Esophagus squamous epithelium (tissue), 5 donors: ENCODE measurements at places on chromosomes 4 and X.

DNA sequence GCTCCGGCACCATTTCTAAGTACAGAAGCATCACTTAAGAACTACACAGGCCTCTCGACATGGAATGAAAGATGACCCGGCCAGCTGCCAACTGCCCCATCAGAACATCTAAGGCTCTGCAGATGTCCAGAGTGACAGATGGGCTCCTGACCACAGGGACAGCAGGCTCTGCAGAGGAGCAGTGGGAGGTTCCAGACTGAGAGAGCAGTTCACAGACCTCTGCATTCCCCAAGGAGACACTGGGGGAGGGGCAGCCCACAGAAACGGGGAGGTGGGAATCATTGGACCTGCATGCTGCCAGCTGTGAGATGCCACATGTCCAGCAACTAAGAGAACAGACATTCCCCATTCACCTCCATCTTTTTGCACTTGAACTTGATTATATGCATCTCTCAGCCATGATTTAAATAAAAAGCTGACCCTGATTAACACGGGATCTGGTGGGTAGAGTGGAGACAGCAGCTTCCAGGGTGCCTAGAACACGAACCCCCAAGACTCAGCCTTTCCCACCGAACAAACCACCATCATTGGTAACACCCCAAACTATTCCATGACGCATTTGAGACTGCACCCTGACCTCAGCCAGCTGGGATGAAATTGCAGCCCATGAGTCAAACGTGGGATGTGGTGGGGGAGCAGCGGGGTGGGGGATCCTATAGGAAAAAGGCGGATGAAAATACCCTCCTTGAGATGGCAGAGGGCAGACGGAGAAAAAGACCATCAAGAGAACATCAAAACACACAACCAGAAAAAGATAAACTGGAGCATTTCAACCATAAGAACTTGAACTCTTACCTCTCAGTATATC is 47.2 kb downstream of the AFAP1 start:
- no peak for DNase-seq

DNA sequence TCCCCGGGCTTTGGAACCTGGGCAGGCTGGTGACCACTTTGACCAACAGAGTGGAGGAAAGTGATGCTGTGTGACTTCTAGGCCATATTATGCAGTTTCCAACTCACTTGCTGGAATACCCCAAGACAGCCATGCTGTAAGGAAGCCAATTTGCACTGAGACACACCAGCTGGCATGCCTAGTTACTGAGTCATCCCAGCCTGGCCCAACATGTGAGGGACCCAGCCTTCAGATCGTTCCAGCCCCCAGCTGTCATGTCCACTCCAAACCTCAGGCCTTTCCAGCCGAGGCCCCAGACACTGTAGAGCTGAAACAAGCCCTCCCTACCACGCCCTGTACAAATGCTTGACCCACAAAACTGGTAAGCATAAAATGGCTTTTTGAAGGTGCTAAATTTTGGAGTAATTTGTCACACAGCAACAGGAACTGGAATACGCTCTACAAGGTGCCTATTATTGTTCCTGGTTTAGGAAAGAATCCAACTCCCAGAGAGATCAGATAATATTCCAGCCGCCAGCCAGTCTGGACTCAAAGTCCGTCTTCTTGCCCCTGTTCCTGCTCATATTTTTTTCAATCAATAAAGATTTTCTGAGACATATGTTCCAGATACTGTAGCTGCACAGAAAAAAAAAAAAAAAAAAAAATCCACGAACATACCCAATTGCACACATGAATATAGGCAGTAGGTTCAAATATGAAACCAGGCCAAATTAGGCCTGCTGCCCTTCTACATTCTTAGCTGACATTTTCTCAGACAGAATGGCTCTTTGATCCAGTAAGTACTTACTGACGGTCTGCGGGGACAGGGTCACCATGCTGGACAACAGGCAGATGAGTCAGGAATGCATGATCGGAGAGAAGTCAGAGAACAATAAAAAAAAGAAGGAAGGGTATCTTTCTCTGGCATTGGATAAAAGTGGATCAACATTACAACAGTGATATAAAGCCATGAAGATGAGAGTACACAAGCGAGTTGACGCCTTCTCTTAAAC is 35.1 kb downstream of the SH3KBP1 start:
- no peak for DNase-seq

- no peak for DNase-seq
Measured at GRCh38 chr4:185567381-185568376, 32.4 kb upstream of the PDLIM3 start.

DNA sequence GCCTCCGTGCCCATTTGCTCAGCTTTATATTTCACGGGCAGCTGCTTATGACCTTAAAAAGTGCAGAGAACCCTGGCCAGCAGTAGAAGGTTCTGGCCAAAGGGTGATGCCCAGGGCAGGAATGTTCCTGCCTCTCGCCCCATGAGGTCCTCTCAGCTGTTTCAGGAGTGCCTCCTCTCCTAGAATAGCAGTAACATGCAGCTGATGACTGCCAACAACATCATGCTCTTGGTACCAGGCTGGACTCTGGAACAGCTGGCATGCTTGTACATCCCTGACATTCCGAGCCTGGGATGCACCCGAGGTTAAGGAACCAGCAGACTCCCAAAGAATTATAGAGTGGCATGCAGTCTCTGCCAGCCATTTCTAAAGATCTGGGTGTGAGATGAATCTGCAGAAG is 11.7 kb upstream of the TENM3 start:
- no peak for DNase-seq

DNA sequence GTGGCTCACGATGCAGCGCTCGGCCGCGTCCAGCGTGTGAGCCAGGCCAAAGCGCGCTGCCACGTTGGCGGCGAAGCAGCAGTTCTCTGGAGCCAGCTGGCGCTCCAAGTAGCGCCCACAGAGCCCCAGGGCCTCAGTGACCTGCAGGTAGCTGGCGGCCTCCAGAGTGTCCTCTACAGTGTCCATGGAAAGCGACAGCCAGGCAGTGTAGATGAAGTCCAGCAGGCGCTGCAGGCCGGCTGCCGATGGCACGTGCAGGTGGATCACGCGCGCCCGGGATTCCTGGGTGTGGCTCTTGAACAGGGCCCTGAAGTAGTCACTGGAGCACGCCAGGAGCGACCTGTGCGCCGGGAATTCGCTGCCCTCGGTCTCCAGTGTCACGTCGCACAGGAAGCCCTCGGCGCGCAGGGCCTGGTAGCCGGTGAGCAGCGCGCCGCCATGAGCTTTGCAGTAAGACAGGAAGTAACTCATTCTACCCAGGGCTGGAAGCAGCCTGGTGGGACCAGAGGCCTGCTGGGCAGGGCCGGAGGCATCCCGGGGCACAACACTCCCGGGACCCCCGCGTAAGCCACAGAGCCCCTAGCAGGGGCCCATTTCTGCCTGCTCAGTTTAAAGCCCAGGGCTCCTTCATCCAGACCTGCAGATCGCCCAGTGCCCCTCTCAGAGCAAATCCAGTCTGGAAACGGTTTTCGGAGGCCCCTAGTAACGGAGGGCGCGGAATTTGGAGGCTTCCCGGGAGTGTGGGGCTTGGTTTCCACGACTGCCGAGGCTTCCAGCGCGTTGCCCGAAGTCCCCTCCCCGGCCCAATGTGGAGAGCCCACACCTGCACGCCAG is 595 bp downstream of the KLHL34 start:
- no peak for DNase-seq

DNA sequence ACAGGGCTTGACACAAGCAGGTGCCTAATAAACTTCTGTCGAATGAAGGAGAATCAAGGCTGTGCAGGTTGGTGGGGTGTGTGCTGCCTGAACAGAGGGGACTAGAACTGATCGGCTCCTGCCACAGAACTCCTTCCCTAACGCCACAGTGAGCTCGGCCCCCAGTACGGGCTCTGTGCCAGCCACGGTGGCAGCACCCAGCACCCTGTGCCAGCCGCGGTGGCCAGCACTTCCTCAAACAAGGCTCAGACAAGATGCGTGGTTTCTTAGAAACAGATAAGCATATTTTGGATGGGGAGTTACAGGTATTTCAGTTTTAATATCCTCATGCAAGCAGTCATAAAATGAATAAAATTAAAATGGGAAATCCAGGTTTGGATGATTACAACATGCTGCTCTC is 26.0 kb upstream of the C4orf50 start:
- no peak for DNase-seq

- no peak for DNase-seq
Measured at GRCh38 chrX:47749185-47749967, 87.3 kb upstream of the ZNF81 start.

DNA sequence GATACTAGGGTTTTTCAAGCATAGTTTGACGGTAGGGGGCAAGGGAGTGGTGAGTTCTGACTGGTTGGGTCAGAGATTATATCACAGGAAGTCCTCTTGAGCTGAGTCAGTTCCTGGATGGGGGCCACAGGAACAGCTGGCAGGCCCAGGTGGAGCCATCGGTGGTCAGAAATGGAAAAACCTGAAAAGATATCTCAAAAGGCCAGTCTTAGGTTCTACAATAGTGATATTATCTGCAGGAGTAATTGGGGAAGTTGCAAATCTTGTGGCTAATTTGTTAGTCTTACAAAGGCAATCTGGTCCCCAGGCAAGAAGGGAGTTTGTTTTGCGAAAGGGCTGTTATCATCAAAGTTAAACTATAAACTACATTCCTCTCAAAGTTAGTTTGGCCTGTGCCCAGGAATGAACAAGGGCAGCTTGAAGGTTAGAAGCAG is 159.3 kb downstream of the PTCHD1 start:
- DNase-seq = no peak

DNA sequence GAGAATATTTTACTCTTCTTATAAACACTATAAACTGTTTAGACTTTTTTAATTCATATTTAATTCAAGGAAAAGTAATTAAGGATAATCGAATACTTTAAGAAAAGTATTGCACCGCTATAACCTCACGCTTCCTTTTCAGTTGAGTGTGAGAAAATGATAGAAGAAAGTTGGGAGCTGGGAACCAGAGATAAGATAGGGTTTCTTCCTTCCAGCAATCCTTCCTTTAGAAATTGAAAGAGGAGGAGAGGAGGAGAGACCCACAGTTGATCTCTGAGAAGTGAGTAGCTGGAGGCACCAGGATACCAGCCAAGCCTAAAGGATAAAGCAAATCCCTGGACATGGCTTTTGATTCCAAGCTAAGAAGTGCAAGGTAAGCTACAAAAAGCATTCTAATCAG is 242.3 kb upstream of the NOCT start:
- DNase-seq = no peak

DNA sequence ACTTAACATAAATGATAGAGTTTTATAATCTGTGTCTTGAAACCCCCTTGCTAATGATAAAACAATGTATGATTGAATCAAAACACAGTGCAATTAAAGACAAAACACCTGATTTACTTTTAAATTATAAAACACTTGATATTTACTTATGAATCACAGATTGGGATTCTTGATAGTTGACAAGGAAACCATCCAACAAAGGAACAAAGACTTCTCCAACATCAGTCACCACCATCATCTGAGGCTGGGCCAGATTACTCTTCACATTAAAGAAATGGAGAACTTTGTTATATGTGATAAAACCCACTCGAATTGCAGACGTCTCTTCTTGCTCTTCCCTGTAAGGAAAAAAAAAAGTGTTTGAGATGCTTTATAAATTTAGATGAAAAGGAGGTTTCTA is 67.4 kb downstream of the METTL14 start:
- no peak for DNase-seq

DNA sequence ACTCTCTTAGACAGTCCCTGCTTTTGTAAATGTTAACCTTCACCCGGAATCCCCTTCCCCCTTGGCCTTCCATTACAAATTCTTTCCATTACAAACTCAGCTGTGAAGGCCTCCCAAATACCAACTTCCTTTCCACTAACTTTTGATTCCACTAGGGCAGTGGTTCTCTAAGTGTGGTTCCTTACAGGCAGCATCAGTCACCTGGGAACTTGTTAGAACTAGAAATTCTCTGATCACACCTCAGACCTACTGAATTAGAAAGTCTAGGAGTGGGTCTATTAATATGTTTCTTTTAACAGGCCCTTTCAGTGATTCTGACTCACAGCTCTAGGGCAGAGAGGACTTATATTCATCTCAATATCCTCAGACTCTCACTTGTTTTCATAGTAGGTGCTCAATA is 19.0 kb upstream of the MRPL1 start:
- no peak for DNase-seq

GRCh38 chrX:66015152-66015831 is 24.6 kb downstream of the VSIG4 start:
- DNase-seq = no peak

GRCh38 chr4:39365360-39365759 is 802 bp downstream of the RFC1 start:
- no peak for DNase-seq

DNA sequence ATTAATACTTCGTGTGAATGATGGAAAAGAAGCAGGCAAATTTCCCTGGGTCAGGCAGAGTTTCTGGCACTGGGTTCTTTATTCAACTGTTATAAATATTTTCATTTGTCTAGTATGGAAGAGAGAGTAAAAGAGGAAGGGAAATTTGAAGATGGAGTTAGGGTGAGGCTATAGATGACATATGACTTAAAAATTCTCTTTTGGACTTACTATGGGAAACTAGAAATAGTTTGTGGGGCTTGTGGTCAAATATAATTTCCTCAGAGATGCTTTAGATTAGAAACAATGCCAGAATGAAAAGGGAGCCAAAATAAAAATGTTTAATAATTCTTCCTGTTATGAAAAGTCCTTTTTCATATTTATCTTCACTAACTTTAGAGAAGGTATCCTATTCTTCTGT is 103.2 kb downstream of the GC start:
- DNase-seq = no peak

DNA sequence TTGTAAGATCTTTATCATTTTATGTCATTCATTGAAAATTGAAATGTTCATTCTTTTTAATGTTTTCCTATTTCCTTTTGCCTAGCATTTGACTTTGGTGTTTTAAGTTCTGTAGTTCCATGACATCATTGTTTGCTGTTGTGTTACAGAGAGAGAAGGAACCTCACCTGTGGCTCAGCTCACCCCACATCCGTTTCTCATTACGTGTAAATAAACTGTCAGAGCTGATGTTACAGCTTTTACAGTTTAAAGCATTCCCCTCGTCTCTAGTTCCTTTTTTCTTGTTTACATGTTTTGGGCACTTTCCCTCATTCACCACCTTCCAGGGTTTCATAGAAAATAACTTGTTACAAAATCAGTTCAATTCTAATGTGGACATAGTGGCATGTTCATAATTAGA is 137.2 kb downstream of the FNIP2 start:
- no peak for DNase-seq

GRCh38 chr4:61938250-61938846 is 738.2 kb downstream of the ADGRL3 start:
- no peak for DNase-seq

- no peak for DNase-seq
Measured at GRCh38 chrX:71475785-71476540, 56.9 kb upstream of the OGT start.

- no peak for DNase-seq
Measured at GRCh38 chr4:8435656-8436121, 4.8 kb downstream of the ACOX3 start.

DNA sequence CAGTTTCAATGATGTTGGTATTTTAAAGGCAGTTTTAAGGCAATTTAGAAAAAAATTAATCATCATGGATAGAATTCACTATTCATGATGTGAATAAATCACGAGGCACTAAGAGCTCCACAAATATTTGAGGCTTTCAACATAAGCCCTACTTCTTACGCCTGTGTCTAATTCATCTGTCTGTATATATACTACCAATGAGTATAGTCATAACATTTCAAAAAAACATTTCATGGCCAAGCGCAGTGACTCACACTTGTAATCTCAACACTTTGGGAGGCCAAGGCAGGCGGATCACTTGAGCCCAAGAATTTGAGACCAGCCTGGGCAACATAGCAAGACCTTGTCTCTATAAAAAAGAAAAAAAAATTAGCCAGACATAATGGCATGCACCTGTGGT is 56.5 kb downstream of the FBXL5 start:
- no peak for DNase-seq

GRCh38 chr4:19256823-19257222 is 994.9 kb upstream of the SLIT2 start:
- DNase-seq = no peak
